ENCODE measurements at places on chromosomes 7 and 10.

GRCh38 chr7:46424934-46425333 lies 503.9 kb upstream of the IGFBP3 start:
- DNase-seq: peak; percentile 19

DNA sequence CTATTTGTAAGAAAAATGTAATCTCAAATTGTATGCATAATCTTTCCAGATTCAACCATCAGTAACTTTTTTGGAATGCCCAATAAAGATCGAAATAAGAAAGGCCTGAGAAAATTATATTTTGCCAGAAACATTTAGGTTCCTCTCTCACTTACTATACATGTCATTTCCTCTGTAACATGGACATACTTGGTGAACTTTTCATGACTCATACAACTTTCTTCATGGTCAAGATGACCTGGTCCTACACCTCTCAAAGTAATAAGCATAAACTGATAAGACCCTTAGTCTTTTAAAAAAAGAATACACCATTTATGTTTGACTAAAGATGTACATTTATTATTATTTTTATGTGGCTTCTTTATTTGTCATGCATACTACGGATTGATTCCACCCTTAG lies 125.3 kb downstream of the REEP3 start:
- no peak for DNase-seq

DNA sequence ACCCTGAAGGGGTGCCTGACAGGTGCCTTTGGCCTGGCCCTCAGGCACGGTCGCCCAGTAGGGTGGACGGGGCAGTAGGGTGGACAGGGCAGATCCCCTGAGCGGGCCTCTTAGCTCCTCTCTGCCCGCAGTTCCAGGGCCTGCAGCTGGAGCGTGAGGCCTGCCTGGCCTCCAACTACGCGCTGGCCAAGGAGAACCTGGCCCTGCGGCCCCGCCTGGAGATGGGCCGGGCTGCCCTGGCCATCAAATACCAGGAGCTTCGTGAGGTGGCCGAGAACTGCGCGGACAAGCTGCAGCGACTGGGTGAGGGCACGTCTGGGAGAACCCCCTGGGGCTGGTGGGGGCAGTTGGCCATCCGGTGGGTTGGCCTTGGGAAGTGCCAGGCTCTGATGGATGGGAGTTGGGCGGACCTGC lies 1.7 kb downstream of the VPS37D start:
- DNase-seq: no peak

DNA sequence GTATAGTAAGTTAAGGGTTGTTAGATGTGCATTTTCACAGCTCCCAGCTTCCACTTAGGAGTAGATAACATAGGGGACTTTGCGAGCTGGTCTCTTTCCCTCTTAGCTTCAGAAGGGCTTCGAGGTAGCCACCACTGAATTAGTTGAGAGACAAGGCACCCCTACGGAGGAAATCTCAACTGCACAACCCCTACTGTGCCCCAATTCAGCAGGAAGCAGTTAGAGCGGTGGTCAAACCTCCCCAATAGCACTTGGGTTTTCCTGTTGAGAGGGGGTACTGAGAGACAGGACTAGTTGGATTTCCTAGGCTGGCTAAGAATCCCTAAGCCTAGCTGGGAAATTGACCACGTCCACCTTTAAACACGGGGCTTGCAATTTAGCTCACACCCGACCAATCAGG lies 1.1 kb upstream of the HERPUD2 start:
- DNase-seq: no peak

DNA sequence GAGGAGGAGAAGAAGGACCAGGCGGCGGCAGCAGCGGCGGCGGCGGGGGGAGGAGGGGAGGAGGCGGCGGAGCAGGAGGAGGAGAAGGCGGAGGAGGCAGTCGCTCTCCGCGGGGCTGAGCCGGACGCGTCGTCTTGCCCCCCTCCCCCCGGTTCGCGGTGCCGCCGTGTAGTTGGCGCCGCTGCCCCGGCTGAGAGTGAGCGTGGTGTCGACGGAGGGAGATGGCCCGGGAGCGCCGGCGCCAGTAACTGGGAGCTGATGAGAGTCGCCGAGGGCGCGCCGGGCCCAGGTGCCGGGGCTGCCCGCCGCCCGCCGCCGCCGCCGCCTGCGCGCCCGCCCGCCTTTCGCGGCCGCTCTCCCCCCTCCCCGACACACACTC lies 257 bp downstream of the WAC start:
- DNase-seq: no peak

GRCh38 chr7:138691178-138691577 lies 10.0 kb downstream of the SVOPL start:
- DNase-seq: no peak

DNA sequence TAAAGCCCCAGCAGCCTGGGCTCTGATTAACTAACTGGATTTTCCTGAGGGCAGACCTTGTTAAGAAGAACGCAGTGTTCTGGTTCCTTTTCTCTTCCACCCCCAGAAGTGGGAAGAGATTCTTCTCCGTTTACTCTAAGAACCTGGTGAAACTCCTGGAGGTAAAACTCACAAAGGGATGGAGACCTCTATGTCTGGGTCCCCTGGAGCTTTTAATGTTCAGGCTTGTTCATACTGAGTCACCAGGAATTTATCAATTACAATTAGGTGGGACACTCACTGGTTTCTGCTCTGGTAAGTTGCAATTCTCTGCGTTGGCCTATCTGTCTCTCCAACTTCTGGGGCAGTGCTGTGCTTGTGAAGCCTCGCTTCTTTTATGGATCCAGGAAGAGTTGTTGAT lies 73.3 kb upstream of the CACNB2 start:
- DNase-seq: no peak

- DNase-seq: no peak
These were observed 88.4 kb upstream of the LEP start for GRCh38 chr7:128152721-128153120.

DNA sequence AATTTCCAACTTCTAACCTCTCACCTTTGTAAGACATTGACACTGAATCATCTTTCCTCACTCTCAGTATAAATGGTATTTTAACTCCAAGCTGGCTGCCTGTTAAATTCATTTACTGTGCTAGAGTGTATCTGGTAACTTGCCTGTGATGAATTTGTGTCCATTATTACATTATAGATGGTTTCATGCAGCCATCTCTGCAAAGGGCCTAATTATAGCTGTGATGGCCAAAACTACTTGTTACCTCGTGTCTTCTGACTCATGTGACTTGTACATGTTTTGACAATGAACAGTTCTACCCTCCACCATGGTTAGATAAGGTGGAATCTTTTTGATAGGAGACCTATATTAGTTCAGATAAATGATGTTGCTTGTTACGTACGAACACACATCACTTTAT lies 392.0 kb downstream of the PAXIP1 start:
- DNase-seq: no peak

GRCh38 chr10:95906677-95907455 lies 909 bp upstream of the CC2D2B start:
- peak; percentile 74 for DNase-seq

- no peak for DNase-seq
These were observed 272.2 kb downstream of the SNX13 start for GRCh38 chr7:17668122-17668521.

DNA sequence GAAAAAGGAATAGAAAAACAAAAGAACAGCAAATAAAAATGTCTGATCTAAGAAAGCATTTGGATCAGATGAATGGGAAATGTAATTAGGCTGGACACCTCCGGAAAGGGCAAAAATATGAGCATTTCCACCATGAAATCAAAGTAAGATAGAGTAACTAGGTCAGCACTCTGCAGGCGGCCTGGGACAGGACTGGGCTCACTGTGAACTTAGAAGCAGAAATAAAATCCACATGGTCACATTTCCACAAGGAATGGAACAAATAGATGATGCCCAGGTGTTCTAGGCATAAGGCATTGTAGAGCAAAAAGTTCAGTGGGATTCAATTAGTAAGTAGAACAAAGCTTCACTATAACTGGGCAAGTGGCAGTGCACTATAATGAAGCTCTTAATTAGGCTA lies 209.9 kb upstream of the ETV1 start:
- DNase-seq: no peak

- DNase-seq: peak; percentile 85
These were observed 285.5 kb upstream of the TAC1 start for GRCh38 chr7:97446361-97446760.

GRCh38 chr7:33650828-33651227 lies 254.5 kb upstream of the BMPER start:
- DNase-seq: no peak

GRCh38 chr7:104362756-104363155 lies 34.4 kb downstream of the LHFPL3 start:
- DNase-seq: peak; percentile 19

- no peak for DNase-seq
These were observed 8.3 kb downstream of the MDFIC start for GRCh38 chr7:114930107-114930661.

- no peak for DNase-seq
These were observed 22.4 kb downstream of the GPR141 start for GRCh38 chr7:37705976-37706375.

DNA sequence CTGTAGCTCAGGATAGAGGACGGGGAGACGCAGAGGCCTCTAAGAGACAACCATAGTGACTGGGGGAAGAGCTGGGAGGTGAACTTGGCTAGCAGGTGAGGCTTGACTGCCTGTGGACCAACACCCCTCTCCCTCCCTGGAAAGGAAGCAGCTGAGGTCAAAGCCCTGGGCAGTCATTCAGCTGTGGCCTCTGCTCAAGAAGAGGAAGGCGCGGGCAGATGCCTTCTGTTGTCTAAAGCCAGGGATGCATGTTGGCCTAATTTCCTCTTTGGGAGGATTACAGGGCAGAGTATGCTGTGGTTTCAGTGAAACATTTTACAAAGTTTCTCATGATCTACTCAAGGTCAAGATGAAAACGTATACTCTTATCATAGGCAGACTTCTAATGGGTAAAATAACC lies 327.1 kb downstream of the PRPF18 start:
- DNase-seq: no peak

- DNase-seq: peak; percentile 80
These were observed 995 bp upstream of the INPP5F start for GRCh38 chr10:119724593-119725516.

GRCh38 chr10:33045421-33045820 lies 87.4 kb upstream of the ITGB1 start:
- DNase-seq: no peak

DNA sequence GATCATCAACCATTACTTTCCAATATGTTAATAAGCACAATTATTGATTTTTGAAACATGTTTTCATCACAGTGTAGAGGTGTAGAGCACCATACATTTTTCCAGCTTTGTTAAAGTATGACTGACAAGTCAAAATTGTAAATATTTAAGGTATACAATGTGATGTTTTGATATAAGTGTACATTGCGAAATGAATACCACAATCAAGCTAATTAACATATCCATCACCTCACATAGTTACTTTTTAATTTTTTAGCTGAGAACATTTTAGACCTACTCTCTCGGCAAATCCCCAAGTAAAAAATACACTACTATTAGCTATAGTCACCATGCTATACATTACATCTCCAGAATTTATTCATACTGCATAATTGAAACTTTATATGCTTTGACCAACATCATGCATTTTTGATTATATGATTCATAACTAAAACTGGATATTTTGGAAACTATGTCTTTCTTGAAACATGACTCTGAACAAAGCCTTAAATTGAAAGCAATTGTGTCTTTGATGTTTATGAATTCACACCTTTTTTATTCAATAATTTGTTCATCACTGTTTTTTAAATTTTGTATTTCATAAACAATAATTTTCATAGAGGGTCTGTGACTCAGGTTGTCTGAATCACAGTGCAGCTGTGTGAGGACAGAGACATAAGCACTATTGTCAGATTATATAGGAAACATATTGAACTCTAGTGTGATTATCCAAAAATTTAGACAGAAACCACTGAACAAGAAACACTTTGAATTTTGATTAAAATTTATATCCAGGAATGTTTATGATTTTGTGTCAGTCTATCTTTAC lies 486.1 kb downstream of the SEMA3D start:
- DNase-seq: peak; percentile 55

Data from DMS53 (cell line).